Stimulated activated CD8-positive, alpha-beta memory T cell treated with anti-CD3 and anti-CD28 coated beads, Interleukin-7, amount 100 ng/mL, for 1 hour (primary cell): ENCODE measurements at places on chromosomes 4 and X.

DNA sequence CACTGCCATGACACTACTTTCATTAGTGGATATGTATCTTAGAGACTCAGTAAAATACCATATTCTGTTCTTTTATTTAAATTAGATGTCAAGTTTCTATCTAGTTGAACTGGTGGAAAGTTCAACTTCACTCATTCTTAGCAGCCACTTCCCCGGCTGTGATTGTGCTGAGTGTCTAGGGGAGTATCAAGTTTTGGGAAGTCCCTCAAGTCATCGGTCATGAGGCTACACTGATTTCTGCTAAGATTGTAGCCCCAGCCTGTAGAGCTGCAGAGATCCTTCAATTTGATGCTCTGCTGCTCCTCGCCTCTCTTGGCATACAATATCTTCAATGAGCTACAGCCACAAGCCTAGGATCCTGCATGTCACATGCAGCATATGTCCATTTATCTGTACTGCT, 53.9 kb downstream of the DMP1 start:
- no peak for DNase-seq

- no peak for DNase-seq
Measured at GRCh38 chrX:39956803-39957394, 140.9 kb downstream of the BCOR start.

DNA sequence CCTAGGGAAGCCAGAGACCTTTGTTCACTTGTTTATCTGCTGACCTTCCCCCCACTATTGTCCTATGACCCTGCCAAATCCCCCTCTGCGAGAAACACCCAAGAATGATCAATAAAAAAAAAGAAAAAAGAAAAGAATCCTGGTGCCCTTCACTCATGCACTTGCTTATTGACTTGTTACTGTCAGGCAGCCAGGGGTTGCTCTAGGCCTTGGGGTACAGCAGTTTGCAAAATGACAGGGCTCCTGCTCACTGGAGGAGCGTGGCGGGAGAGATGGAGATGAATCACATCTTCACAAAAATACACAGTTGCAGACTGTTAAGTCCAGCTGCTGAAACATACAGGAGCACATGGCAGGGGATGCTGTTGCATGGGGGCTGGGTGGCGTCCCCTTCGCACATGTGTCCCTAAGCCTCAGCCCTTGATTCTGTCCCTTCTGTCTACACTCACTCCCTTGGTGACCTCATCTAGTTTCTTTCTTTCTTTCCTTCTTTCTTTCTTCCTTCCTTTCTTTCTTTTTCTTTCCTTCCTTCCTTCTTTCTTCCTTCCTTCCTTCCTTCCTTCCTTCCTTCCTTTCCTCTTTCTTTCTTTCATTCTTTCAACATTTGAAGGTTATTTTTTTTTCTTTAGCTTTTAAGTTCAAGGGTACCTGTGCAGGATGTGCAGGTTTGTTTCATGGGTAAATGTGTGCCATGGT, 16.9 kb upstream of the TMEM271 start:
- DNase-seq, result no peak

GRCh38 chr4:37812713-37813112, 13.8 kb upstream of the PGM2 start:
- DNase-seq, result no peak

GRCh38 chr4:95857761-95858160, 17.9 kb downstream of the PDHA2 start:
- DNase-seq, result no peak

GRCh38 chr4:25608644-25609043, 47.0 kb upstream of the SLC34A2 start:
- no peak for DNase-seq

- DNase-seq, result no peak
Measured at GRCh38 chr4:39542611-39543012, 15.4 kb upstream of the UGDH start.

DNA sequence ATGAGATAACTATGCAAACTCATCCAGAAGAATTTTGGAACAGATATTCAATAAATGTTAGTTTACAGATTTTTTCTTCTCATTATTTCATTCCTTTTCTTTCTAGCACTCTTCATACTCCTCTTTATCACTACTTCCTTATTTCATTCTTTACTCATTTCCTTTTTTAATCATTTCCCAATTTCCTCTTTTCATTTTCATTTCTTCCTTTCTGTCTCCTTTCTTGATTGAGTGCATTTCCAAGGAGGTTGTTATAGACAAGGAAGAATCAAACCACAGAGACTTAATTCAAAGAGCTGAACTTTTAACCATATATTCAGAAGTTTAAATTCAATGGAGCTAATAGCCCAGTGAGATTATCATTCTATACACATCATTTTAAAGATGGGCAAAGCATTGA, 600.7 kb downstream of the ARAP2 start:
- no peak for DNase-seq

DNA sequence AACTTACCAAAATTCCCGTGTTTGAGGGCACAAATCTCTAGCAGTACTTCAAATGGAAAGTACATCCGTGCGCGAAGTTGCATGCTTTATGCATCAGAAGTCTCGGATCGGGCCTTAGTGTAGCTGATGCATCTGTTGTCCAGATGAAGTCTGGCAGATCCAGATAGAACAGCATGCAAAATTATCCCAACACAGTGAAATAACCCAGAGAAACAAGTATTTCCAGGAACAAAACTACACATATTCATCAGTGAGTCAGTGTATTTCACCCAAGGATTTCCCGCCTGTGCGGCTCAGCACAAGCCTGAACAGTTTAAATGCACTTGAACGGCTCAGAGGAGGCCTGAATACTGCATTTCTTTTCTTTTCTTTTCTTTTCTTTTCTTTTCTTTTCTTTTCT, 27.4 kb upstream of the CLDN24 start:
- no peak for DNase-seq

DNA sequence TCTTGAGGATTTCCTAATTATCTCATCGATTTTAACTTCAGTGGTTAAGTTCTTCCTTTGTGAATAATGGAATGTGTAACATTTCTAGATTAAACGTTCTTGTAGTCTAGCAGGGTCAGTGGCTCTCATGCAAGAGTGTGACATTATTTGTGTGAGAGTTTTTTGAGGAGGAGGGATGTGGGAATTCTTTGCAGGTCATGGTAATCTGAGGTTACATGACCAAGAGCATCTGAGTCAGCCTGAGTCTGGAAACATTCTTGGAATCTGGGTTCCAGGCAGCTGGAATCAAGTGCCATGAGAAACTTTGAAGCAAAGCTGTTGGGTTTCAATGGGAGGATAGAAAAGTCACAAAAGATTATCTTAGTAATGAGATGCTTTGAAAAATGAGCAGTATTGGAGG, 49.5 kb downstream of the GK start:
- no peak for DNase-seq

GRCh38 chr4:81084634-81085033, 54.1 kb downstream of the BMP3 start:
- DNase-seq, result no peak

- DNase-seq, result no peak
Measured at GRCh38 chrX:132428896-132429295, 59.9 kb downstream of the MBNL3 start.

- DNase-seq, result no peak
Measured at GRCh38 chrX:105191878-105192277, 28.6 kb downstream of the TEX13A start.

DNA sequence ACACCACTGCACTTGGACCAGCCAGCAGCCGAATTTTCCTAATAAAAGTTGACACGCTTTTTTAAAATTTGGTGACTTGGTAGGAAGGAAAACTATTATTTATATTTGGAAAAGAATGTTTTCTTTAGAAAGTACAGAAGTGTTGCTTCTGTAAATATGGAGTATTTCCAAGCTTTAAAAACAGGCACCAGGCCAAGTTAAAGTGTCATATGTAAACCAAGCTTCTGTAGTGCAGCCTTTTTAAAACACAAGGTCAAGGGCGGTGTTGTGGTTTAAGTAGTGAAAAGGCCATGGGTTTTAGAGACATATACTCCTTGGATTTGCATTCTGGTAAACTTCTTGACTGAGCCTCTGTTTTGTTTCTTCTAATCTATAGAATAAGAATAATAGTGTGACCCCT, 62.7 kb downstream of the TRIM2 start:
- DNase-seq, result no peak

DNA sequence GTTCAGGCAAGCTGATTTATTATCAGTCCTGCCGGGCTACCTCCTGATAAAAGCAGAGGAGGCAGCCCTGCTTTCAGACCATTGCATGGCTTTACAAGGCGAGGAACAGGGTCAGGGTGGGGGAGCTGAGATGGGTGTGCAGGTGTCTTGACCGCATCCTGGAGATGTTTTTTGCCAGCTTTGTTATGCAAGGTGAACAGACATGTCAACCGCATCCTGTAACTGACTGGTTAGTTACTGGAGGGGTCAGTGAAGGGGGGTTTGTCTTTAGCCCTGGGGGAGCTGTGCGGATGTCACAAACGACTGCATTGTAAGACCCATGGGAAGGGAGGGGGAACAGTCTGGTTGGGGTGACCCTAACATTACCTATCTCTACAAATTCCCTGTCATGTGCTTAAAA, 10.0 kb downstream of the ADAM29 start:
- no peak for DNase-seq

- no peak for DNase-seq
Measured at GRCh38 chr4:7922466-7922865, 17.2 kb downstream of the AFAP1 start.

DNA sequence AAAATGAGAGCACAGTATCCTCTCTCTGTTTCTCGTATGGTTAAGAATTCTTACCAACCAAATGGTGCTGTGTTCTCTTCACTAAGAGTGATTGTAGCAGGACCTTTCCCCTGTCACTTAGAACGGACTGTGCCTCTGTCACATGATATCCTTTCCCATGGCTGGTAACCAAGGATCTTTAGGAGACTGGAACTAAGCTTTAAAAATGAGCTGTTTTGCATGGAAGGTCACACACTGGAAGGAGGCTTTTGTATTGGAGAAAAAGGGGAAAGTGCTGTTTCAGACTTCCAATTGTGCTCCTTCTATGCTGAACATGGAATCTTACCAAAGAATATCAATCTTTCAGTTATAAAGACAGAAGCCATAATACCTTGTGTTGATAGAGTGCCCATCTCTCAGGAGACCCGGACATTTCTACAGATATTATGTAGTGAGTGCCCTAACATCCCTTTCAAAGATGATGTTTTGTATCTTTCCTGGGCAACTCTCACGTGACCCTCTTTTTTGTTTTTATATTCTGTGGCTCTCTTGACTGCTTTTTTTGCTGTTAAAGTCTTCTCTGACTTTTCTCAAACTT, 148.6 kb downstream of the SLC4A4 start:
- DNase-seq, result no peak

DNA sequence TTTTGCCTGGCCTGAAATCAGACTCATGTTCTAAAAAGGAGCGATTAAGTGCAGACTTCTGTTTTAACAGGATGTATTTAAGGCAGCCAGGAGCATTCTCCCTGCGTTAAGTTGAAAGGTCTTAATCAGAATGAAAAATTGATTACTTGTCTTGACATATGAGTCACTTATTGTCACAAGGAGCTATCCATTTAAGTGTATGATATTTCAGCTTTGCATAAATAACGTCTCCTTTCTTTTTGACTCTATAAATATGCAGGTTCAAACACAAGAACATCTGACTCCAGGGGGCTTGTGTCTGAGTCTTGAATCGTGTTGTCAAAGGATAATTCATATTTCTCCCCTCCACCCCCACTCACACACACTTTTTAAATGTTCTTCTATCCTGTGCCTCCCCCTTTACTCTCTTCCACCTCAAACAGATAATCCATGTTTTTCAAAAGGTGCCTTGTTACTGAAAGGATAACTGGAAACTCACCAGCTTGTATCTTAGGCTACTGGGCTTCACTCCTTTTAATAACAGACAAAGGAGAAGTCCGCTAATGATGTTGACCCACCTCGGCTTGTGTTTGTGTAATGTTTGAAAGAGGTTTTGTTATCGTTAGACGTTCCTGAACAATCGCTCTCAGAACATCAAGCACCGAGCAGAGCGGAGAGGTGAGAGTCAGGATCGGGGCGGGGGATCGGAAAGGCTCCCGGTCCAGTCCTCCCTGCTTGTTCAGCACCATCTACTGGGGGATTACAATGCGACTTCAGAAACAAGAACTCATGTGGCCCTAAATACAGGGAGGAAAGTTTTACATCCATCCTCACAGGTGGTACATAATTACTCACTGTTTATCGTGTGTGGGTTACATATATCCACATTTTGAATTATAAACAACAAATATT, 107.5 kb upstream of the RPL34 start:
- no peak for DNase-seq

GRCh38 chr4:55634417-55635128, 1.5 kb downstream of the NMU start:
- no peak for DNase-seq

DNA sequence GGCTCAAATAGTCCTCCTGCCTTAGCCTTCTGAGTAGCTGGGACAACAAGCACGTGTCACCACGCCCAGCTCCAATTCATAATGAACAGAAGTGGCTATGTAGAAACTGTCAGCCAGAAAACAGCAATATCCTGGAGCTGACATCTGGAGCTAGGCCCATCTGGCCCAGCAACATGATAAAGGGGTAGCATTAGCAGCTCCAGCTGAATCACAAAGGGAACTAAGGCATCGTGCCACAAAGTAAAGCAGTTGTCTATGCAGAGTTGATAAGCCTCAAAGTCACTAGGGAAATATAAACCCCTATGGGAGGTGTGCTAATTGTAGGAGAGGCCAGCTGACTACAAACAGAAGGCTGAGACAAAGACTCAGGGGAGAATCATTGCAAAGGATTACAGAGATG, 270.5 kb upstream of the GPC4 start:
- no peak for DNase-seq

DNA sequence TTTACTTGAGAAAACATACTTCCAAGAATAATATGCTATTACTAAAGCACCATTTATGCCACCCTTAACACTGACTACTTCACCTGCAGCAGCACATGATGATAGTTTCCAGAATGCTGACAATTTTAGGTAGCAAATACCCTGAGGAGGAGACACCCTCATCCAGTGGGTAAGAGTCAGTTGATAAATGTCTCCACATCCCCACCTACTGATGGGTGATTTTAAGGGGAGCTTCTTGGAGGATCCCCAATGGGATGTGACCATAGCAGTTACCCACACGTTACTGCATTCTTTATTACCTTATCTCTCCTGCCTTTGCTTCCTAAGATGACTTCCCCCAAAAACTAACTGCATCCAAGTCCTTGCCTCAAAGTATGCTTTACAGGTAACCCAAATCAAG, 131.2 kb upstream of the SMARCAD1 start:
- no peak for DNase-seq

DNA sequence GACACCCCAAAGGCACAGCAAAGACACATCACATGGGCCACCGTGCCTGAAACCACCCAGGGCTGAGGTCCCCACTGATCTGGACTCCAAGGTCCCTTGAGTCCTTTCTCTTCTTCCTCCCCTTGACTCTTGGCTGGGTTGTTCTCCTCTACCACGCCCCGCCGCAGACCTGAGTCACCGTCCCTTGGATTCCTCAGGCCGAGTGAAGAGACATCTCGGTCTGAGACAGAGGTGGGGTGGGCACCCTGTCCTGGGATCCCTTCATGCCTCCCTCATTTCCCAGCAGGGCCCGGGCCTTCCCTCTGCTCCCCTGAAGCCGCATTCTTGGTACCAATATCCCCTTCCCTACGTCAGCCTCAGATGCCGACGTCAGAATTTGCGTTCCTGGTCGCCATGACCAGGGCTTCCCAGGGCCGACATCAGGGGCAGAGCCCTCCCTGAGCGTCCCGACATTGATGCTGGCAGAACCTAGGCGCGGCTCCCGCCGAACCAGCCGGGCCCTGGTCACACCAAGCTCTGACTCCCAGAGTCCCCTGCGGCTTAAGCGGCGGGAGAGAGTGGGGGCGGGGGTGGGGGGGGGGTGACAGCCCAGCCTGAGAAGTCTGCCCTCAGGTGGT, 498 bp downstream of the MAGEA10 start:
- DNase-seq, result no peak

- DNase-seq, result no peak
Measured at GRCh38 chrX:13101441-13102139, 57.2 kb upstream of the FAM9C start.

GRCh38 chrX:39912126-39912525, 185.6 kb downstream of the BCOR start:
- DNase-seq, result no peak
